ENCODE measurements at places on chromosomes 11 and 22.
A peak's percentile ranks its signal among the peaks of the same experiment; 100 is the strongest.

DNA sequence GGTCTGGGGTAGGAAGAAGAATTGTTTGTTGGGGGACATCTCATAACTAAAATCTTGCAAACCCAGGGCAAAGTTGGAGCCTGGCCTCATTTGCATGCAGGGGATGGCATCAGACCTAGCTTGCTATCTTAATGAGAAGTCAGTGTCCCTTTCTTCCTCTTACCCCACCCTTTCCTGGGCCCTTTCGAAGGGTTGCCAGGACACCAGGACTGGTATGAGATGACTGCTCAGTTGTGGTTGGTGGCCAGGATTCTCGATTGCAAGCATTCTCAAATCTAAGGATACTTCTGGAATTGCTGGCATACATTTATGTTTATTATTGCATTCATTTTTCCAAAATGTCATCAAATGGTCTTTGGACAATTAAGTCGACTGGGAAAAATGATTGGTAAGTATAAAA is 131.0 kb downstream of the SLC1A2 start:
- DNase-seq = no peak

GRCh38 chr11:101707477-101707876 is 123.7 kb upstream of the TRPC6 start:
- no peak for DNase-seq

DNA sequence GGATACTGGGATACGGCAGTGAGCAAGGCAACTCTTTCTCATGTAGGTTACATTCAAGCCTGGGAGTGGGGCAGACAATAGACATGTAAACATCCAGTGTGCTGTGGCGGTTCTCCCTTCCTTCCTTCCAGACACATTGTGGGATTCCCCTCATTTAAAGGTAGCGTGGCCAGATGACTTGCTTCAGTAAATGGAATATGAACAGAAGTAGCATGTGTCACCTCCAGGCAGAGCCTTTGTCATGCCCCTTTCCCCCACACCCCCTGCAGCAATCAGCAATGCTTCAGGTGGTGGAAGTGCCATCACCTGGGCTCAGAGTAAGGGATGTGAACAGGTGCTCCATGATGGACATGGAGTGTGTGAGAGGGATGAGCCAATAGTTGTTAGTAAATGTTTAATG is 34.8 kb upstream of the TTC12 start:
- DNase-seq = no peak

GRCh38 chr11:14444441-14445189 is 55.0 kb downstream of the COPB1 start:
- no peak for DNase-seq

DNA sequence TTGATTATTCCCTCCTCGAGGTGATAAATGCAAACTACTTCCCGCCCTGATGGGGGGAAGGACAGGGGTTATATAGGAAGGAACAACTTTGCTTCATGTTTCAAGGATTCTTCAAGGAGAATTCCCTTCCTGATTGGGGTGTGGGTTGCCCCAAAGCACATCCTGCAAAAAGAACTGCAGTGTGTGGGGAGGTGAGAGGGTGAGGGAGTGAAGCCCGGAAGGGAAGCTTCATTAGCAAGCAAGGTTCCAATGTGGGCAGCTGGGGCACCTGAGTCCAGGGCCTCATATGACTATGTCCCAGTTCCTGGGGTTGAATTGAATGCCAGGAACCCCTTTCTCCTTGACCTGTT is 326.0 kb downstream of the MN1 start:
- no peak for DNase-seq

GRCh38 chr11:32153747-32154146 is 62.9 kb downstream of the RCN1 start:
- DNase-seq = no peak

- DNase-seq = peak; percentile 7
Observed at GRCh38 chr11:23023319-23023718, 163.0 kb upstream of the CCDC179 start.

DNA sequence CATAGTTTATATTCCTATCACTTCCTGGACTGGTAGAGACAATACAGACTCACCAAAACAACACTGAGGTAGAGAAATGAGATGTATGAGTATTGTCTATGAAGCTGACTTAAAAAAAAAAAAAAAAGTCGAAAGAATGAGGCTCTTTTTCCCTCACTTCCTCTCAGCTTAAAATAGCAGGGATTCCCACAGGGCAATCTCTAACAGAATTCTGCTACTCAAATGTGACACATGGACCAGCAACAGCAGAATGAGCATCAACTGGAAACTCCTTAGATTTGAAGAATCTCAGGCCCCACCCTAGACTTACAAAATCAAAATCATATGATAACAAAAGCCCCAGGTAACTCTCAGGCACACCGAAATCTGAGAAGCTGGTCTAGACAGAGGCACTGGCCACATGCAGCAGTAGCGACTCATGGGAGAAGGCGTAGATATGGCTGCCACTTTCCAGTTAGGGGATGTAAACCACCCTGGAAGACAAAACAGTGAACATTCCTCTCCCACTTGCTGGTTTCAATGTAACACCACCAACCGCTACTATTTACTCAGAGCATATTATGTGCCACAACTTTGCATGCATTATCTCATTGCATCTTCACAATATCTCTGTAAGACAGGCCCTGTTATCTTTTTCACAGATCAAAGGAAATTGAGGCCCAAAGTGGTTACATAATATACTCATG is 128.0 kb downstream of the RBFOX2 start:
- peak; percentile 79 for DNase-seq

- DNase-seq = no peak
Observed at GRCh38 chr22:31083377-31083768, 2.3 kb downstream of the SMTN start.

DNA sequence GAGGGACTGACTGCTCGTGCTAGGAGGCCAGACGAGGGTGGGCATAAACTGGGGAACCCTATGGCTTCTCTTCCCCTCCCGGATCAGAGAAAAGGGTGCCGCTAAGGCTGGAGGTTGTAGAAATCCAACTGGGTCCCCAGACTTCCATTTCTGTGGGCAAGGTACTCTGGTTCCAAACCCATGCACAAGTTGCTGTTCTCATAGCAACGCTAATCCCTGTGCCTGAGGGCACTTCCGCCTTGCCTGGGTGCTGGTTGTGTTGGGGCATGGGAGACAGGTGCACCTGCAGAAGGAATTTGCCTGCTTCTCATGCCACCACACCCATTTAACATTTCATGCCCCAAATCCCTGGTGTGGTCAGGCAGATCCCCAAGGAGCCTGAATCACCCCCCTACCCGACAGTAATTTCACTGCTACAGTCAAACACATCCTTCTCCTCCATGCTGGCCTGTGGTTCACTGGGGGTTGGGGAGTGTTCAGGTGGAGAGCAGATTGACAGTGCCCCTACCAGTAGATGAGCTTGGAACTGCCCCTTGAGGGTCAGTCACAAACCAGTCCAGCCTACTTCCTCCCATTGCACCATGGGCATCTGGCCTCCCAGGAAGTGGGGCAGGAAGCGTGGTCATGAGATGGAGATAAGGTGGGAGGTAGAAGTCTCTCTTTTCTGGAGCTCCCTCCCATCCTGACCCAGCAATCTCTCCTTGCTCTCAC is 1.2 kb downstream of the C2CD2L start:
- DNase-seq = no peak

DNA sequence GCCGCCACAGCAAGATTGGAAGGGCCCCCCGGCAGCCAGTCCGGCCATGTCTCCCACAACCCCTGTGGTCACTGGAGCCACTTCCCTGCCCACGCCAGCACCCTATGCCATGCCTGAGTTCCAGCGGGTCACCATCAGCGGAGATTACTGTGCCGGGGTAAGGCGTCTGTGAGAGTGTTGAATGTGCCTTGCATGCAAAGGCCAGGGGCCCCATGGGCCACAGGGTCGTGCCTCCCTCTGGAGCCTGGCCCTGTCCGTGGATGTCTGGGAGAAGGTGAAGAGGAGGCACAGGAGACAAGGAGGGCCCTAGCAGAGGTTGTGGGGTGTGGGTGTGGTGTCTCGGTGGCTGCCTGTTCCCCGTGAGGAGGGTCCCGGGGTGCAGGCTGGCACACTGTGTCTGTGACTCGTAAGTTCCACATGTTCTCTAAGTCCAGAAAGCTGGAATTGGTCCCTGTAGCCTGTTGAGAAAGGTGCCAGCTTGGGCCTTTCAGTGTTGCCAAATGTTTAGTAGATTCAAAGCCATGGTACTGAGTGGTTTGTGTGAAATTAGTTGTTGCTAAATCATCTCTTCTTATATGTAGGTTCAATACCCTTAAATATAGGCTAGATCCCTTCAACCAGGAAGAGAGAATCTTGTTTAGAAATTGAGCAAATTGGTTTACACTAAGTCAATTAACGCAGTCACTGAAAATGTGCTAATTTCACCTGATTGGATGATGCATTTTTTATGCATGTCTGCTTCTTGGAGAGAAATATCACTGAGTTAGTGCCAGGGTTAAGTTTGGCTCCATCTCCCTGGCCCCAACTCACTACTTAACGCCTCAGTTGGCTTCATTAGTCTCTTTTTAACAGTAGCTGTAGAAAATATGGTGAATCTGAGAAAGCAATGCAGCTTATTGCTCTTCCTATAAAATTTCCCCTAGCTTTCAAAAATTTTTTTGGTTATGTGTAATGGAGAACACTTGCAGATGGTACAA is 23.8 kb downstream of the AMPD3 start:
- no peak for DNase-seq

- no peak for DNase-seq
Observed at GRCh38 chr11:116302756-116303155, 470.0 kb downstream of the BUD13 start.

All from fibroblast of skin of right quadriceps (primary cell).